ENCODE measurements at places on chromosomes 2 and 18.

- peak; percentile 64 for DNase-seq
Observed at GRCh38 chr2:144078106-144078505, 441.8 kb downstream of the ZEB2 start.

DNA sequence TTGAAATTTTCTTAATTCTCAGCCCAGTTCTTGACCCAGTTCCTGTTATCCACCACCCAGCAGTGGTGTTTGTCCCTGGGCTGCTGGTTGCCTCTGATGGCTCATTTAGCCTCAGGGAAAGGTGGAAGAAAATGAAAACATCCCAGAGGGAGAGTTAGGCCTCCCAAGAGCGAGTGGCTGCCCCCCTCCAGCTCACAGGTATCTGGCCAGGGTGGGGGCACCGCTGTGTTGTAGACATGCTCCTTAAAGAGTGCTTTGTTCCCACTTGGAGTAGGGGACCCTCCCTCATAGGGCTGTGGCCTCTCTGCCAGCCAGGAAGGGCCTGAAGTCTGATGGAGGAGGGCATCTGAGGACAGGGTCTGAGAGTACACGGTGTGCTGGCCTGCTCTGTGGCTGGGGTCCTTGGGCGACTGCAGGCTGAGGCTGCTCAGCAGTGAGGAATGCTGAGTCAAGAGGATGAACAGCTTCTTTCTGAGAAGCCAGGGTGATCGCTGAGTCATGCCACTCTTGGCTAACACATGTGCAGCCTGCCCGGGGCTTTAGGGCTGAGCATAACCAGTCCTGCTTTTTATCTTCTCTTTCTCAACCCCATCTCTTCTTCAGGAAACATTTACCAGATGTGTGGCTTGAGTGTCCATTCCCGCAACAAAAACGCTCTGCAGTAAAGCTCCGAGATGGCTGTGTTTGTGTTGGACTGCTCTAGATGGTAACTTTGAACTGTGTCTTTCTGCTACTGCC, 72.3 kb downstream of the IL1R2 start:
- DNase-seq, result peak; percentile 99

GRCh38 chr2:226556050-226556449, 243.6 kb downstream of the IRS1 start:
- no peak for DNase-seq

DNA sequence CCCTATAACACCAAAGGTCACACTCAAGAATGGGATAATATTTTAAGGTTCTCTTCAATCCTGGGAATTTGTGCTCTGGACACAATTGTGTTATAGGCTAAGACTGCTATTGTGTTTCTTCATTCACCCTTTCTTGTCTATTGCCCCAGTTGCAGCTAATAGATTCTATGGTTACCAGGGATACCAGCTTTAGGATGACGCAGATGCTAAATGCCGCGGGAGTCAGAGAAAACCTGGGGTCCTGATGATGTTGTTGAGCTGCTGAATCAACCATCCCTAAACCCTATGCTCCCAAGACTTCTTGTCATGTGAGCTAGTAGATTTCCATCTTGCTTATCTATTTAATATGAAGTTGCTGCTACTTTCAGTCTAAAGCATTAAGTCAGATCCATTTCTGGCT, 5.4 kb downstream of the CRYGD start:
- no peak for DNase-seq

- DNase-seq, result no peak
Observed at GRCh38 chr18:75618146-75618545, 190.6 kb upstream of the SMIM21 start.

- DNase-seq, result peak; percentile 44
Observed at GRCh38 chr2:141554810-141555209, 576.0 kb downstream of the LRP1B start.

DNA sequence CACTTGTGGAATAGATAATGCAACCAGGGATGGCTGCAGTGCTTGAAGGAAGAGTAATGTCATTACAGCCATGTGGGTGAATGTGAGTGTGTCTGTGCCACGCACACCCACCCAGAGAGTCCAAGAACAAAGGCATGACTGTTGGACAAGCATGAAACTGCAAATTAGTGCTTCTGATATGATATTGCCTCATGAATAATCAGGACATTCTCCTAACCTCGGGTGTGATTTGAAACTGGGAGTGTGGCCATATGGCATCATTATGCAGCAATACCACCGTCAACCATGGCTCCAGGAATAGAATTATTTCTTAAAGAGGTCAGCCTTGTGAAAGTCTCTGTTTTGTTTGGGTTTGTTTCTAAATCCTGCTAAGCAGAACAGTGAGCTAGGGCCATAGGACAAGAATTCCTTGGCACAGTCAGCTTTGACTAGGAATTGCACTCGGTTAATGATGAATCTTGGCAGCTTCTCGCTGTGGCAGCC, 678.0 kb upstream of the RAB6C start:
- DNase-seq, result no peak

DNA sequence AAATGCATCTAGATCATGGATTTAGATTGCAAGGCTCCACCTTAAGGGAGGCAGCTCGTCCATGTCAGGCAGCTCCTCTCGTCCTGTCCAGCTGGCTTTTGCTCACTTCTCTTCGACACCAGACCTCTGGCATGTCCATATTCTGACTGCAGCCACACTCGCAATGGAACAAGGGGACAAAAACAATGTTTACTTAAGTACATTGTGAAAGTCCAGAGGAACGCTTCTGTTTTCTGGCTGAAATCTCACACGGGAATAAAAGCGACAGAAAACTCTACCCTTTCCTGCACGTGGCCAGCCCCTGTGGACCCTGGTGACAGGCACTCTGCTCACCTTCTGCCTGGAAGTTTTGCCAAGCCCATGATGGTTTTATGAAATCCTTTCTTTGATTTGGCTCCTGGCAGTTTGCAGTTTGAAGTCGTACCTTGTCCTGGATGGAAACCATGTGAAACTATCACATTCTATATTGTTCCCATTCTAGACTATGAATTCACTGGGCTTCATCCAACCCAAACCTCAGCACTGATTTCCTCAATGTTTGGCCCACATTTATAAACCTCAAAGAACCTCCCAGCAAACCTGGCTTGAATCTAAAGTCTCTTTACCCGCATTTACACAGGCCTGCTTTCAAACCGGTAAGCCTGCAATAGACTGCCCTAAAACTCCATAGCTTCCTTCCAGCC, 134.3 kb upstream of the PIEZO2 start:
- peak; percentile 42 for DNase-seq

DNA sequence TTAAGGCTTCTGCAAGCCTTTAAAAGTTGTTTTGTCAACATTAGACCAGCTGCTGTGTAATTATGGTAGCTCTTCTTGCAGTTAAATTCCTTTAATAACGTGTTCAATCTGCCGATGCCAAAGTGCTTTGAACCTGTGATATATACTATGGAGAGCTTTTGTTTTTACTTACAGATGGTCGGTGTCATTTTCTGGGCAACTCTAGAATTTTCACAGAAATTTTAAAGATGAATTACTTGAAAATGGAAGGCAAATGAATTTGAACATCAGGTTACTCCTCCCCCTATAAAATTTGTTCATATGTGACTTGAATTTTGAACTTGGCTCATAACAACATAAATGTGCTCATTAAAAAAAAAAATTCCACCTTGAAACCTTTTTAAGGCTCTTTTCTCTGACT, 23.0 kb downstream of the LYPD6 start:
- no peak for DNase-seq

GRCh38 chr2:147567136-147567535, 277.7 kb upstream of the ACVR2A start:
- DNase-seq, result peak; percentile 37

DNA sequence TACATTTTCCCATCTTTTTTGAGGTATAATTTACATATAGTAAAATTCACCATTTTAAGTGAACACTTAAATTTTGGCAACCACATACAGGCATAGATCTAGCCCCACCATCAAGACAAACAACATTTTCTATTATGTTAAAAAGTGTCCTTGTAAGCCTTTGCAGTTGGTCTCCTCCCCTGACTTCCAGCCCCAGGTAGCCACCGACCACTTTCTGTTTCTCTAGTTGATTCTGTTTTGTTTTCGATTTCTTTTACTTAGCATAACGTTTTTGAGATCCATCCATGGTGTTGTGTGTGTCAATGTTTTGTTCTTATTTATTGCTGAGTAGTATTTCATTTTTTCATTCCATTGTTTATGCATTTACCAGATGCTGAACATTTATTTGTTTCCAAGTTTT, 135.5 kb upstream of the FOSL2 start:
- no peak for DNase-seq

- no peak for DNase-seq
Observed at GRCh38 chr2:68980956-68981355, 6.5 kb downstream of the GKN1 start.

- no peak for DNase-seq
Observed at GRCh38 chr2:3278521-3279218, 98.9 kb downstream of the EIPR1 start.

DNA sequence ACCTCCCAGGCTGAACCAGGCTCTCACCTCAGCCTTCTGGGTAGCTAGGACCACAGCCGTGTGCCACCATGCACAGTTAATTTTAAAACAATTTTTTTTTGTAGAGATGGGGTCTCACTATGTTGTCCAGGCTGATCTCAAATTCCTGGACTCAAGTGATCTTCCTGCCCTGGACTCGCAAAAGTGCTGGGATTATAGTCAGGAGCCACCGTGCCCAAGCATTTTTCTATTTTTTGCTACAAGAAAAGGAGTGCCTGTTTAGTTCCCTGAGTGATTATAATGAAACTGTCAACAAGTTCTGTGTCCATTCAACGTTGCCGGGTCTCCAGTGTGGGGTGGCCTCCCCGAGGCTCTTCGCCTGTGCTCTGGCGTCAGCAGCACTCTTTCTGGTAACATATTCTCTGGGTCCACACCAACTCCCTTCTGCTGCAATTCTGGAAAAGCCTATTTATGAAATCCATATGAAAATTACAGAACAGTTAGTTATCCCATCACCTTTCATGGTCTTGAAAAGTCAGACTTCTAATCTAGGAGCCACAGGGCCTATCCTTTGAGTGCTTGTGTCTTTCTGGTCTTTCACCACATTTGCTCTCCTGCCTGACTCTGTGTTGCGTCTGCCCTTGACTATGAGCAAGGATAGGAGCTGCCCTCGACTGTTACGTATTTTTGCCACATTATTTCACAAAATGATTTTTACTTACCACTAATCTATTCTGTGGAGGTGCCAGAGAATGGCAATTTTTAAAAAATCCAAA, 172.7 kb downstream of the SOCS6 start:
- no peak for DNase-seq

- DNase-seq, result no peak
Observed at GRCh38 chr18:40821596-40822243, 1133.3 kb upstream of the PIK3C3 start.

DNA sequence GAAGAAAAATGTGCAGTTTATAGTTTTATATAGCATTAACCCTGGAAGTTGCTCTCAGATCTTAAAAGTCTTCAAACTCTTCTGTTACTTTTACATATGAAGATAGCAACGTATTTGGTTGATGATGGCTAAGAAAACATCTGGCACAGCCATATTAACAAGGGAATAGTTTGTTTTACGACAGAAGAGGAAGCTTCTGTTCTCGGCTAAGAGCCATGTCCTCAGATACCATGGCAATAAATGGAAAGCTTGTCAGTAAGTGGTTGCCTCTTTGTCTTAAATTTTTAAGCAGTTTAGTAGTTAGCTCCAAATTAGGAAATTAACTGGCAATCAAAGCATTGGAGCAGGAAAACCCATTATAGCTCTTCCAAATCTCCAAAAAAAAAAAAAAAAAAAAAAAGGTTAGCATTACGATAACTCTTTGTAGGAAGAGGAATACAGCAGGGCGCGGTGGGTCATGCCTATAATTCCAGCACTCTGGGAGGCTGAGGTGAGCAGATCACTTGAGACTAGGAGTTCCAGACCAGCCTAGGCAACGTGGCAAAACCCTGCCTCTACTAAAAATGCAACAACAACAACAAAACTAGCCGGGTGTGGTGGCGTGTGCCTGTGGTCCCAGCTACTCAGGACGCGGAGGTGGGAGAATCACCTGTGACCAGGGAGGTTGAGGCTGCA, 4.5 kb upstream of the STON1 start:
- no peak for DNase-seq

GRCh38 chr2:187208199-187208785, 239.8 kb downstream of the CALCRL start:
- no peak for DNase-seq

DNA sequence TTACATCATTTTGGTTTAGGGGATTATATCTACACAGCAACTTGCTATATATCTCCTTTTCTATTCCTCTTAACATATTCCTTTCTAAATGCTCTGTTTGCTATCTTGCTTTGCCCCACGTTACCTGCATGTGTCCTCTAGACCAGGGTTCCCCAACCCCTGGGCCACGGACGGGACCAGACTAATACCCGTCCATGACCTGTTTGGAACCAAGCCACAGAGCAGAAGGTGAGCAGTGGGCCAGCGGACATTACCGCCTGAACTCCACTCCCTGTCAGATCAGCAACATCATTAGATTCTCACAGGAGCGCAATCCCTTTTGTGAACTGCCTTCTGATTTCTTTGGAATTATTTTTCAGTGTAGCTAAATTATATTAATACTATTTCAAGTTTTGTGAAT, 66.7 kb downstream of the KCMF1 start:
- no peak for DNase-seq

DNA sequence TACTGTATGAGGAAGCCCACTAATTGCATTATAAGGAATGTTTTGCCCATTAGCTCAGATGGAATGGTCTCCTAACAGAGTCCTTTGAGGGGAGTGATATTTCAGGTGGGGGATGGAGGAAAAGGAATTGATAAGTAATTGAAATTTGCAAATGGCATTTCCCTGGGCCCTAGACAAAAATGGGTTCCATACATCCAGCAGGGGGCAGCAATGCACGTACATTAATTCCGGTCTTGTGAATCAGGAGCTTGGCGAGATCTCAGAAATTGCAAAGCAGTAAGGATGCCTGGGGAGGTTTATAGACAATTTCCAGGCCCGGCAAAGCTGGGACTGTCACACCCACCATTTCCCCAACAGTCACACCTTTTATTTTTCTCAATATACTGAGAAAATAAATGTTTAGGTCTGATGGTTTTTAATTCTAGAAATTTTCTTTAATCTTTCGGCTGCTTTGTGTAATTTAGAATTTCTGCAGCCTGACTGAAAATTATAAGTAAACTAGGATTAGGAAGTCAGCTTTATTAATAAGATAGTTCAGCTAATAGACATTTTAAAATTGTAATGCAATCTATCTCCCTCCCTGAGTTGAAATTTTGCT, 122.8 kb downstream of the LYPD1 start:
- peak; percentile 84 for DNase-seq

DNA sequence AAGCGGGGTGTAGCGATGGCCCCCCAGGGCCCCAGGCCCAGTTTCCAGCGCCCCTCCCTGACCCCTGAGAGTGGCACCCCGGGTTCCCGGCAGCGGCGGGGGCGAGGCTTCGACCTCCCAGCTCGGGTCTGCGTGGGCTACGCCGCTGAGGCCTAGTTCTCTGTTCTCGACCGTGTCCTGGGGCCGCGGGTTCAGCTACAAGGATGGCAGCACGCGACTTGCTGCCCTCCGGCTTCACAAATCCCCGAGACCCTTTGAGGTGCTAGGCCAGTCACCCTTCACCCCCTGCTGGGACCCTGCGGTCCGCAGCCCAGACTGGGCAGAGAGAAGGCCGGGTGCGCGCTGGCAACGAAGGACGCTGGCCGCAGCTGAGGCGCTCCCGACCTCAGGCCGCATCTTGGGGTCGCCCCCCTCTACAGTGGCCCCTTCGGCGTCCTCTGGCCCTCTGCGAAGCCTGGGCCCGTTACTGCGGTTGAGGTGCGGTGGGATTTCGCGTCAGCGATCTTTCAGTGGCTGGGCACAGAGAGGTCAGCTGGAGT, 1.2 kb downstream of the OTX1 start:
- no peak for DNase-seq

All from fibroblast of upper back skin (primary cell).